ENCODE measurements at places on chromosomes 13 and 19.

DNA sequence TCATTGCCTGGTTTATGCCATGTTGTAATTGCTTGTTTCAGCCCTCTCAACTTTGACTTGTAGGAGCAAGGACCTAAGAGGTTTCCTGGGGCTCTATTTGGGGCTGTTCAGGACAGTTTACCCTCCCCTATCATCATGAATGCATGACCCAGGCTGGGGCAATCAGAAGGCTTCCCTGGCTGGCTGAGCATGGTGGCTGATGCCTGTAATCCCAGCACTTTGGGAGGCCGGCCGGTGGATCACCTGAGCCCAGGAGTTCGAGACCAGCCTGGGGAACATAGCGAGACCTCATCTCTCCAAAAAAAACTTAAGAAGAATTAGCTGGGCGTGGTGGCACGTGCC lies 6.1 kb upstream of the LSM4 start:
- no peak for DNase-seq

DNA sequence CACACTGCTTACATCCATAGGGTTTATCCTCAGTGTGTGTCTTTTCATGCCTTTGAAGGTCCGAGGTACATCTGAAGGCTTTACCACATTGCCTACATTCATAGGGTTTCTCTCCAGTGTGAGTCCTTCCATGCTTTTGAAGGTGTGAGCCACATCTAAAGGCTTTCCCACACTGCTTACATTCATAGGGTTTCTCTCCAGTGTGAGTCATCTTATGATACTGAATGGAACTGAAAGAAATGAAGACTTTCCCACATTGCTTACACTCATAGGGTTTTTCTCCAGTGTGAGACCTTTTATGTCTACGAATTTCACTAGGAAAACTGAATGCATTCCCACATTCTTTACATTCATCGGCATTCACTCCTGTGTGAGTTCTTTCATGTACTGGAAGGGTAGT lies 7.1 kb downstream of the ZNF20 start:
- DNase-seq = no peak

GRCh38 chr13:62251734-62252133 lies 836.1 kb upstream of the PCDH20 start:
- no peak for DNase-seq

DNA sequence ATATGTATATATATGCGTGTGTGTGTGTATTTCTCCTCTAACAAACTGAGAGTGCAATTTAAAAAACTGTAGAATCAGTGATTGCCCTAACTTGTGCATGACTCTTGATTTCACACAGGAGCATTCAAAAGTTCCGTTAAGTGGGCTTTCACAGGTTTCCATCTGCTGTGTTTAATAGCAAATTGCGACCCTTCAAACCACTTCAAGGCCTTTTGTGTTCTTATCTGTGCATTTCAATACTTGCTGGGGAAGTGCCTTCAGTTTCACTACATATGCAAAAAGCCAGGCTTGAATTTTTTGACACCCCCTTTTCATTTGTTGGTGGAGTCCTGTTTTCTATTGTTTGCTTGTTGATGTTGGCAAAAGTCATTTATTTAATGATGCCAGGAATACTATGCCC lies 158.0 kb downstream of the TM9SF2 start:
- no peak for DNase-seq

Measured in activated T-cell treated with anti-CD3 and anti-CD28 coated beads for 4 hours (primary cell).